ENCODE measurements at places on chromosomes 6 and 20. TPM values are rescaled to one million over a fixed set of nuclear protein-coding genes. Genes with fewer than 3 reads are reported as not detected.

ULBP3 gene
- 7.5 TPM for total RNA-seq

MYL9 gene
- 2.0 TPM for total RNA-seq

PCSK2 gene
- 28.7 TPM for total RNA-seq

PHACTR1 gene
- total RNA-seq = 50.7 TPM
